ENCODE measurements at places on chromosomes 3 and 15.

DNA sequence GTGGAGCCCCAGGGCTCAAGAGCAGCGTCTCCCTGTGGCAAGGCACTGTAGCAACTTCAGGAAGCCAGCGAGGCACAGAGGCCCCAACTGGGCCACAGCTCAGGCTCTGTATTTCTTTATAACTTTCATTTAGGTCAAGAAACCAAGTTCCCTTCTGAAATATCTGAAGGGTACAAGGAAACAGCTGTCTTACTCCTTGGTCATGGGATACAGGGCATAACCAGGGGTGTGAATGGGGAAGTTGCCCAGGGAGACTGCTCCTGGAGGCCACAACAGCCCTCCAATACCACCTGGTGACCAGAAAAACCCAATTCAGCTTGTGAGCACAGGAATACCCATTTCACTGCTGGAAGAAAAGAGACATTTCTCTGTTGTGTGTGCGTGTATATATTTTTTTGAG, 13.3 kb upstream of the SPTBN5 start:
- no peak for DNase-seq

GRCh38 chr15:38049891-38050290, 115.5 kb downstream of the TMCO5A start:
- no peak for DNase-seq

DNA sequence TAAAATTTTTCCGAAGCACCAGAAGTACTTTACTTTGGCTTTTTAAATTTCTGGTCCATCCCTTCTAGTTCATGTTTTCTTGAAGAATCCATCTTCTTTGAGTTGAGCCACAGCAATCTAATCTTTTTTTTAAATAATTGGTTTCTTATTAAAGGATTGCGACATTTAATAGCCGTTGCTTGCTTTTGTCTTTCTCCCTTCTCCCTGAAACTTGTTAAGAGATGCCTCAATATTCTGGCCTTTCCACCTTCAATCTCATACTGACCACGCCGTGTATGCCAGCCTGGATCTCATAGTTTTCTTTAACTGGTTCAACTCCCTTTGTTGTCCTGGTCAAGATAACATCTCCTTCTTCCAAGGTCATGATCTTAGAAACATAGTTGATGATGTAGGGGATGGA, 18.4 kb upstream of the RPLP1 start:
- DNase-seq: no peak

- no peak for DNase-seq
These were observed 7.9 kb downstream of the HIGD1A start for GRCh38 chr3:42796332-42796885.

DNA sequence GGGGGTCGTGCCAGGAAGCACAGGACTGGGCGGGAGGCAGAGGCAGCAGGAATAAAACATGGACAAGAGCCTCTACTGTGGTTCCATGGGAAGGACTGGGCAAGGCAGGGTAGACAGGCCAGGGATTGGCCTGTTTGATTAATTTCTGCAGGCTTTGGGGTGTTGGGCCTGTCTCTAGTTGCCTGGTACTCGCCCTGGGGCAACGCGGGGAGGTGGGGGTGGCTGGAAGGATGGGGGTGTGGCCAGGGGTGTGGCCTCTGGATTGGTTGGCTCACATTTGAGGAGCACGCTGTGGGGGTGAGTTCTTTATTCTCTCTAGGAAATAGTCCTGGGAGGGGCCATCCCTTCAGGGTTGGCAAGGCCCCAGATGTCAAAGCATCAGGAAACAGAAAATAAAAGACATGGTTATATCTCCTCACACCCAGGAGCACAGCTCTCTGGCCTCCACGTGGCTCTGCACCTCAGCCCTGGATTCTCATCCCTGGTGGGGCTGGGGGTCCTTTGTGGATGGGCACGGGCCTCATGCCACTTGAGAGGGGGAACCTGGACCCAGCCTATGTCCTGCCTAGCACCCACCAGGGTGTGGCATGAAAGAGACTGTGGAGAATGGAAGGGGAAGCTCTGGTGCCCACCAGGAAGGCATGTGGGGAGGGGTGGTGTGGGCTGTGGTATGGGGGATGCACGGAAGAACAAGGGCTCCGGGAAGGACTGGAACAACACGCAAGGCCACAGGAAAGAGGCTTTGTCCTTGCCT, 223.0 kb upstream of the LYSMD4 start:
- DNase-seq: no peak

- DNase-seq: no peak
These were observed 449.3 kb downstream of the TAFA4 start for GRCh38 chr3:68483041-68483440.

All from Calu3 (cell line).